Brain (organoid and tissue), 16 donors: ENCODE measurements at places on chromosomes 7 and 10.

DNA sequence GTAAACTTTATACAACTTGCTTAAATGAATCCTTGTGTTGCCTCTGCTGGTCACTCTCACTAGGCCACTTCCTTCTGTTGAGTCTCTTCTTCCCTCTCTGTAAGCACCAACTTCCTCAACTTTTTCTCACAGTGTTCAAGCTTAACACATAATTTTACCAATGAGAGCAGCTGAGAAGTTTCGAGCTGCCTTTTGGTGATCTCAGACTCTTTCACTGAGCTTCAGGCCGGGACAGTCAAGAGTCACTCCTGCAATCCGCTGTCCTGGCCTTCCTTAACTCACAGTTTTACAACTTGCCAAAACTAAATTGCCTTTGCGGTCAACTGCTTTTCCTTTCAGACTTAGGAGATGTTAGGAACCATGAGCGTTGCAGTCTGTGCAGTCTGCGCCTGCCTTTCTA, 47.4 kb downstream of the PRPF18 start:
- no peak for DNase-seq

GRCh38 chr10:97538411-97538810, 34.2 kb upstream of the ANKRD2 start:
- DNase-seq: no peak

GRCh38 chr7:24216576-24217125, 67.3 kb upstream of the NPY start:
- no peak for DNase-seq

GRCh38 chr7:139725077-139725476, 52.7 kb downstream of the HIPK2 start:
- no peak for DNase-seq

DNA sequence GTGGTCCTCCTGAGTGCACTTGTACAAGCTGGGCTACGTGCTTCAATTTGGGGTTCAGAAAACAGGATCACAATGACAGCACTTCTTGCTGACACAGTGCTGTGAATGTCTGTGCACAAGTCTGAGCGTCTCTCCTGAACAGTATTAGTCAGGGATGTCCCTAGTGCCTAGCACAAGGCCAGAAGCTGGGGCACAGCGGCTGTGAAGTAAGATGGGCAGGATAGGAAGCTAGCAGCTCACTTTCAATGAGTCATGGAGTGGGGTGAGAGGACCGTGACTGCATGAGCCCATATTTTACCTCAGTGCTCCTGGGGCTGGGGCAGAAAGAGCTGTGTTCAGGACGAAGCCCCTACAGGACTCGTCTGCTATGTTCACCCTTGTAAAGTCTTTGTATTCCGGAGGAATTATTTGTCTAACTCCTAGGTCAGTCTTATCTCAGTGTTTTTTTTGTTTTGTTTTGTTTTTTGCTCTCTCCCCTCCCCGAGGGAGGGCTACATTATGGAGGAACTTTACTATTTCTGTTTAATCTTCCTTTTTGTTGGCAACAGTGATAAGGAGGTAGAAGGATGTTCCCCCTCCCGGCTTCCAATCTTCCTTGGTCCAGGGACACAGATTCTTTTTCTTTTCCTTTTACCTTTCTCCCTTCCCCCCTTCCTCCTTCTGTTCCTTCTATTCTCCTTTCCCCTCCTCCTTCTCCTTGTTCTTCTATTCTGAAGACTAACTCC, 2.8 kb upstream of the LRMDA start:
- DNase-seq: no peak

GRCh38 chr7:157018328-157018996, 8.0 kb upstream of the MNX1 start:
- no peak for DNase-seq

GRCh38 chr10:5679606-5680005, 5.0 kb upstream of the TASOR2 start:
- no peak for DNase-seq

GRCh38 chr7:90592033-90592432, 4.1 kb upstream of the CDK14 start:
- no peak for DNase-seq

DNA sequence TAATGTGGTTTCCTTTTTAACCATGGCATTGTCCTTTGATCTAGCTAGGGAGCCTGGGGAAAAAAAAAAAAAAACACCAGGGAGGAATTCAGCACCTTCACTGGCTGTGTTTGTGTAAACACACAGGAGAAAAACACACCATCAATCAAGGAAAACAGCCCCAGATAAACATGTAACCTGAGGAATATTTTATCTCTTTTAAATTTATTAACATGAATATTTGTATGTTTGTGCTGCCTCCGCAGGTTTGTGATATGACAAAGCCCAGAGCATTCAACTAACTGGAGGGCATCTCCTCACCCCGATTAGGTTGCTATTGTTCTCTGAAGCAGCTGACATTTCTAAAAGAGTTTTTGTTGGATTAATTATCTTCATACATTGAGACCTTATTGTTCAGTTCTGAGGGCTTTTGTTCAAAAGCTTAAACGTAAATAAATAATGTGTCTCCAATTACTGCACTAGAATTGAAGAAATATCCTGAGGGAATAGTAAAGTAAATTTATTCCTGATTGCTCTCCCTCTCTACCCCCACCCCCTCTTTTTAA, 89.4 kb upstream of the SEMA3E start:
- no peak for DNase-seq

- no peak for DNase-seq
Observed at GRCh38 chr10:129394518-129395328, 72.3 kb upstream of the MGMT start.

- no peak for DNase-seq
Observed at GRCh38 chr10:119312241-119312640, 104.9 kb downstream of the GRK5 start.

GRCh38 chr7:50185208-50185607, 92.2 kb upstream of the ZPBP start:
- DNase-seq: no peak

DNA sequence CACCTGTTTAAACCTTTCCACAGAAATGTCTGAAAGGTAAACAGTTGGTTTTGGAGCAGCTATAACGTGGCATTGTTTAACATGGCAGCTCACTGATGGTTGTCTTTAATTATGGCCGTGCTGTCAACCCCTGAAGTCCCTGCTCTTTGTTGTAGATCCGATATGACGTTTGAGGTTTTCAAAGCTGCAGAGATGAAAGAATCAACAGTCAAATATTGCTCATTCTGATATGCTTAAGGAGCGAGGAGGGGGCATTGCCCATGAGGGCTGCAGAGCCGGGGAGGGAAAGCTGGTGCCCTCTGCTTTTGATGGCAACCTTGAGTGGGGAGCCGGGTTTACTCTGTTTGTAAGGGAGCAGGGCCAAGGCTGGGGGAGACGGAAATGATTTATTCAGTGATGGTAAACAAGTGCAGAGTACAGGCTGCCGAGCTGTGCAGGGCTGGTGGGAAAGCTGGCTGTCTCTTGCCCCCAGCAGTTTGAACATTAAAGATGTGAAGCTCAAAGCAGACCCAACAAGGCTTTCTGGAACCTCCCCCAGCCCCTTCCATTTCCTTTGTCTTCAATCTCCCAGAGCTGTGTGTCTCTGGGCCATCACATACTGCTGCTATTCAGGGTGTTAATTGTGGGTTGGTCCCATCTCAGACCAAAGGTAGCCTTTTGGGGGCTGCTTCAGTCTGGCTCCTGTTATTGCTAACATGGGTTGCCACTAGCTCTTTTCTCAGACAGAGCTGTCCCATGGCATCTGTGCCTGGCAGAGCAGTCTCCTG, 345.5 kb downstream of the LRMDA start:
- DNase-seq: peak; percentile 80

DNA sequence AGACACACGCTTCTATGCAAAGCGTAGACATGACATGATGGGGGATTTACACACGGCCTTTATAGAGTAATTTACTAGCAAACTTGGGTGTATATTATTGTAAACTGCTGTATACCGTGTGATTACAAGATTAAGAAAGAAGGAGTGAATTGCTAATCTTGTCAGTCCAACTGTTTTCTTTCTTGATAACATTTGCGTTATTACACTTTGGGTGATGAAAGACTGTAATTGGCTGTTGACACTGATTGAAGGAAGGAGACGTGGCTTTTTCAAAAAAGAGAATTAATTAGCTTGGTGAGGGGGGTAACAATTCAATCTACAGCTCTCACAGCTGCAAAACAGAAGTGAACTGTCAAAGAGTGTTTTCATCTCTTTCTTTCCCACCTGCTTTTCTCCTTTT, 32.7 kb downstream of the SLC35B4 start:
- peak; percentile 30 for DNase-seq

DNA sequence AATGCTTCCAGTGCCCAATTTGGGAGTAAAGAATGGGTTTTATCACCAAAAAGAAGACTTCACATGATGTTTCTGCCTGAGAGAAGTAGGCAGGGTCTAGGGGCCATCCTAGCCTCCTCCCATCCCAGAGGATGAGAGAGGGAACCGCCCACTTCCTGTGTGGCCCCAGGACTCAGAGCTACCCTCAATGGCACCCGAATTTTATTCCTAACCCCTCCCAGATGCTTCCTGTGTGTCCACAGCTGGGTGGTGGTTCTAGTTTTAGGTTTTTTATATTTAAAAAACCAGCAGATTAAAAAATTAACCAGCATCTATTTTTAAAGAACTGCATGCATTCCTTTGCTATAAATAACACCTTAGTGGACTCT, 583.5 kb downstream of the PTPRN2 start:
- DNase-seq: no peak

DNA sequence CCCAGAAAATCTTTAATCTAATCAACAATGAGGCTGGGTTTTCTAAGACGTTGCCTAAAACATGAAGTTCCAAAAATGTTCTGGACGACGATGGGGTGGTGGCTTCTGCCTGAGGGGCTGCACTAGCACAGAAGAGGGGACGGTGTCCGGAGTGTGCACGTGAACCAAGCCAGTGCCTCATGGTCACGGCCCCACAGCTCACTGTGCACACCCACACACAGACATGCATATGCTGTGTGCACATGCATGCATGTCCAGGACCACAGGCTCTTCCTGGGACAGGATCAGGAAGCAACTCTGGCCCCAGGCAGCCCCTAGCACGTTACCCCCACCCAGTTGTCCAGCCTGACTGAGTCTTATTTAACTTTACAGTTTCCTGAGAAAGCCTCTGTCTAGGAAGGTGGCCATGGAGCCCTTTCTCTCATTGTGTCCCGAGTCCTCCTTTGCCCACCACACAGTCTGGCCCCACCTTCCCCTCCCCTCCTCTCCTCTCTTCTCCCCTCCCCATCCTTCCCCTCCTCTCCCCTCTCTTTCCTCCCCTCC, 100.8 kb downstream of the DNAJB6 start:
- DNase-seq: no peak

DNA sequence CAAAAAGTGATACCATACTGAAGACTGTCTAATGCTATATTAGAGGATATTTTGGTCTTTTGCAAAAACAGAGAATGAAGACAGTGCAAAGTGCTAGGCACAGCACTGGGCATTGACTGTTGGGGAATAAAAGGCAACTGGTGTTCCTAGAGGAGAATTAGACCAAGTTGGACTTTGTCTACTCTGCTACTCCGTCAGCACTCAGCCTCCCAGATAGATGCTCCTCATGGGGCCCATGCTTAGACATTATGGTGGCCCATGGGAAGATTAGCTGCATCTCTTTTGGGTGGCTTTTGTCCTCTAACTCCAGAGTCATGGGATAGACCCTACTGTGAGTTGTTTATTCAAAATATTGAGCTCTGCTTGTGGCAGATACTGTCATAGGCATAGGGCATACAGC, 113.5 kb downstream of the RBM20 start:
- no peak for DNase-seq

- no peak for DNase-seq
Observed at GRCh38 chr7:6399351-6399750, 48.4 kb downstream of the DAGLB start.

DNA sequence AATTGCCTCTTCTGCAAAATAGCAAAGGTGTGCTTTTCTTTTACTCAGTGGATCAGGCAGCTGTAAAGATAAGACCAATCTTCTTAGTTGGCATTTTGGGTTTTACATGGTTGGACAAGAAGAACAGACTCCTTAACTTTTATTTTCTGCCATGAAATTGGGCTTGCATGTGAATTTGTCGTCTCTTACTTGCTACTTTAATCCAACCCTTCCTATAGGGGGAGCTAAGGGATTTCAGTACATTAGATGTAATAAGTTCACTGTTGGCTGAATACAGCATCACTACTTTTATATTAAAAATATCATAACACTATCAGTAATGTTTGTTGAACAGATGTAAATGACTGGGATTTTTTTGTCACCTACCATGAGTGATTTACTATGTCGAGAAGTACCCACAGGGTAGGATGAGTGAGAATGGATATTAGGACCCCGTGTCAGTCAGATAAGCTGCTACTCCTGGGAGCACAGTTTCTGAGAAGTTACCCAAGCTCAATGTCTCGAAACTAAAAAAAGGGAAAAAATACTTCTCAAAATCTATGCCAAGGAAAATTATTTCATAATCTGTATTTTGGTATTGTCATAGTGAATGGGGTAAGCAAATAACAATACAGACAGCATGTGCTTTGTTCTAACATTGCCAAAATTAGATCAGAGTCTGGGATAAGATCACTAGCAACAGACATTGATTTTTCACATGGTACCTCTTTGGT, 127.4 kb upstream of the AGR3 start:
- no peak for DNase-seq

DNA sequence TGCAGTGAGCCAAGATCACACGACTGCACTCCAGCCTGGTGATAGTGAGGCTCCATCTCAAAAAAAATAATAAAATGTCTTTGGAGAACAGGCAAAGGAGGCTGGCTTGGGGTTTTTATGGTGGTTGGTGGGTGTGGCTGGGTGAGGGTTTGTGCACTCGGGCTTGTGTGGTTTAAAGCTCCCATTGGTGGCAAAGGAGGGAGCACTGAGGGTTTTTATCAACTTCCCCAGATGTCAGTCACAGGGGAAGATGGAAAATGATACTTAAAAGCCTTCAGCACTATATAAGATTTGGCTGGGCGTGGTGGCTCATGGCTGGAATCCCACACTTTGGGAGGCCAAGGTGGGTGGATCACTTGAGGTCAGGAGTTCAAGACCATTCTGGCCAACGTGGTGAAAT, 16.3 kb upstream of the RNF216 start:
- no peak for DNase-seq

DNA sequence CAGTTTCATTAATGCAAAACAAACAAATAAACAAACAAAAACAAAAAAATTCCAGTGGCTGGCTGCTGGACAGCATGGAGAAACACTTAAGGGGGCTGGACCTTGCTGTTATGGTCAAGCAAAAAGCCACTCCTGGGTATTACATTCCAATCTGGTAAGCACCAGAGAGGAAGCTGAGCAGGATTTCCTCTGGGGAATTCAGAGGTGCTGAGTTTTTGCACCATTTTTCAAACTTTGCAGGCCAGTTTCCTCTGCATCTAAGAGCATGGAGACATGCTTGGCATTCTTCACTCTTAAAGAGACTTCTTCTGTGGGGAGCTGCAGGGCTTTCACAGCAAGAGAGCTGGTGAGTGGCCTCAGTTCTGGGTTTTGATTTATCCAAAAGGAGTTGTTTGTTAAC, 84.5 kb downstream of the FZD1 start:
- DNase-seq: no peak

GRCh38 chr10:126421756-126422256, 33.5 kb upstream of the ADAM12 start:
- no peak for DNase-seq

GRCh38 chr7:5230265-5231067, 40.4 kb downstream of the WIPI2 start:
- no peak for DNase-seq

- DNase-seq: no peak
Observed at GRCh38 chr7:73565675-73566340, 8.3 kb upstream of the BCL7B start.

GRCh38 chr10:36280321-36280741, 638.2 kb upstream of the FZD8 start:
- no peak for DNase-seq
